Activated naive CD4-positive, alpha-beta T cell treated with anti-CD3 and anti-CD28 coated beads, Interleukin-2, amount 10 ng/mL, durations not matched to agents 7 days and 5 days (primary cell): ENCODE measurements at places on chromosomes 3 and 15.

GRCh38 chr3:9808345-9809037 lies 1.6 kb upstream of the TTLL3 start:
- DNase-seq, result peak; percentile 73

- no peak for DNase-seq
These were observed 21.9 kb upstream of the OTOL1 start for GRCh38 chr3:161474741-161475140.

DNA sequence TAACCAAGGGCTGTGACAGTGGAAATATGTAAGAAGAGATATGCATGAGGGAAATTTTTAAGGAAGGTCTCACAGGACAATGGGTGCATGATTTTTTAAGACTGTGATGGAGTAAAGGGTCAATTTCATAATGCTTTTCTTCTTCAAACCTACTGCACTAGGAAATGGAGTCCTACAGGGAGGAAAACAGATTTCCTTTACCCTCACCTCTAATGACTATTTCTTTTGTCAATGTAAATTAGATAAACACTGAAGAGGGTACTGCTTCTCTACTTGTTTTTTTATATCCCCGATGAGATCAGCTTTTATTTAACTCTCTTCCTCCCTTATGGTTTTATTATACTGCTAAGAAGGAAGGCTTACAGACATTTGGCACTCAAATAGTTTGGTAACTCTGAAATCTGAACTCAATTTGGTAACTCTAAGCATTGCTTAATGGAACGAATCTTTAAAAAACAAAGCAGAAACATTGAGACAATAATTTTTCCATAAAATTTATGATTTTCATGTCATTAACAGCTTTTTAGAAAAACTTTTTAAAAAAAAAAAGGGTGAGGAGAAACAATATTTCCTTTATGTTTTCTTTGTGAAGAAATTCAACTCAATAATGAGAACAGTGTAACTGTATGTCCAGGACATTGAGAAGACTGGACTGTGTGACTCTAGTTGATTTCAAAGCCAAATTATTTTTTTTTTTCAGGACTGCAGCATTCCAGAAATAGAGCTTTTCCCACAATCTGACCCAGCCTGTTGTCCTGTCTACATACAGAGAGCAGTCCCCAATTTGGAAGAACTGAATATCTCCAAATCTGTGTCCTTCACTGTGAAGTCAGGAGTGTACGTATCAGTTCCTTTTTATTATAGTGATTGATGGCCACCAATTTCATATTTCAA lies 64.4 kb downstream of the CRYBG3 start:
- no peak for DNase-seq

- peak; percentile 31 for DNase-seq
These were observed 155.6 kb downstream of the SQOR start for GRCh38 chr15:45790325-45790943.

GRCh38 chr3:58241306-58242044 lies 3.9 kb downstream of the ABHD6 start:
- DNase-seq, result no peak

GRCh38 chr3:11661827-11662226 lies 18.1 kb upstream of the VGLL4 start:
- DNase-seq, result no peak

- no peak for DNase-seq
These were observed 2.5 kb downstream of the UBP1 start for GRCh38 chr3:33437556-33438283.

- no peak for DNase-seq
These were observed 51.7 kb downstream of the SH3GL3 start for GRCh38 chr15:83498801-83499200.

- no peak for DNase-seq
These were observed 1015.9 kb downstream of the OTOL1 start for GRCh38 chr3:162512488-162512887.

GRCh38 chr3:61531528-61531927 lies 29.8 kb upstream of the PTPRG start:
- DNase-seq, result no peak

GRCh38 chr15:40040293-40040635 lies 1.3 kb upstream of the SRP14 start:
- no peak for DNase-seq

GRCh38 chr3:156582532-156583183 lies 27.7 kb upstream of the SSR3 start:
- no peak for DNase-seq

DNA sequence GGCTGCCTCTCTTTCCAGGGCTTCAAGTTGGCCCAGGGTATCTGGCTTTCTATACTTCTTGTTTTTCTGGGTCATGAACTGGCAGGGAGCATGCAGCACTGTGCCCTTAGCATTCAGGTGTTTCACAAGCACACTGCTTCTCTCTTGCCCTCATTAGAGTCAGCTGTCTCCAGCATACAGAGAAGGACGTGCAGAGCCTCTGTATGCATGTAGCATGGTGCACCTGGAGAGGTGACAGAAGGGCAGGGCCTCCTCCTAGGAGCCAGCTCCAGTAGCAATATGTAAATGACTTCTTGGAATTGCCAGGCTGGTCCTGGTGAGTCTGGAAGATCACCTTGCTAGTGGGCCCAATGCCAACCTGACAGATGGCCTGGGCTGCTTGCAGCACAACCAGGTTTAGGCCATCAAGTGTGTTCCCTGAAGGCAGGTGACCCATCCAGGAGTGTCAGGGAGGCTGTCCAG lies 44.8 kb upstream of the ATP2C1 start:
- no peak for DNase-seq

GRCh38 chr3:12601072-12601471 lies 44.2 kb downstream of the MKRN2 start:
- no peak for DNase-seq

- no peak for DNase-seq
These were observed 173.6 kb upstream of the BHLHE40 start for GRCh38 chr3:4805662-4806061.

DNA sequence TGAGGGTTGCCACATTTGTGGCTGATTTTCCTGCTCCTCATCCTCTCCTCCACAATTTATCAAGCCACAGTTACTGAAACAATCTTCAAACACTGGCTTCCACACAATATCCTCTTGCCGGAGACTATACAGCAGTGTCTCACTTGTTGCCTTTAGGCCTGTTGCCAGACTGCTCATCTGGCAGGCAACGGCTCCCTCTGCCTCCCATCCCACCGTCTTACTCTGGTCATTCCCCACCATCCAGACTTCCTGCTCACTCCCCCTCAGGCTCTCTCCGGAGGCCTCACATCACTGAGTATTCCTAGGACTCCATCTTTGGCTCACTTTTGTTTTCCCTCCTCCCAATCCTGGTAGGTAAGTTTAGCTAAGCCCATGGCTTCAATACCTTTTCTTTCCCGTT lies 301.9 kb downstream of the IL20RB start:
- no peak for DNase-seq

GRCh38 chr3:196868297-196868661 lies 559 bp downstream of the SENP5 start:
- DNase-seq, result peak; percentile 40

DNA sequence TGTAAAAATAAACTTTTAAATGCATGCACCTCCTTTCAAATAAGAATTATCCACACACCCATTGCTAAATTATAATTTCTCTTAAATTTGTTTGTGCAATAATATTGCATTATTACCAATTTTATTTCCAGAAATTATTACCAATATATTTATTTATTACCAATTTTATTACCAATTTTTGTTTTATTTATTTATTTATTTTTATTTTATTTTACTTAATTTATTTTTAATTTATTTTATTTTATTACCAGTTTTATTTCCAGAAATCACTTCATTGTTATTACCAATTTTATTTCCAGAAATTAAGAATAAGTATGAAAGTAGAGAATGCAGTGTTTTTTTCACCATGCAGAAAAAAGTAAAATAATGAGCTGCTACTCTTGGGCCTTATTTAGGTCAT lies 525.4 kb downstream of the NAALADL2 start:
- DNase-seq, result no peak

DNA sequence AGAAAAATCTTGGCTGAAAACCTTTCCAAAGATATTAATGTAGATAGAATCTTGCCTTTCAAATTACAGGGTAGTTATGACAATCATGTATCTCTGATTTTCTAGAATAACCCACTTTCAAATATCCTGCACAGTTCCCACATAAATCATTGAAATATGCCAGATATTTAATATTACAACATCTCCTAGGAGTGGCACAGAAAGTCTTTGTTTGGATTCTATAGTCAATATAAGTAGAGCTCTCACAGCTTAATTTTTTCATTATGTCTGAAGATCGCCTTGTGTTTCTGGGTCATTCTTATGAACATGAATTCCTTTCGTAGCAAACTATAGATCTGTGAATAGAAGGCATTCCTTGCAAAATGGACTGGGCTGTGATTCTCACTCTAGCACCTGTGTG lies 5.0 kb downstream of the RARB start:
- no peak for DNase-seq

- no peak for DNase-seq
These were observed 84.9 kb upstream of the NEO1 start for GRCh38 chr15:72967397-72967796.

DNA sequence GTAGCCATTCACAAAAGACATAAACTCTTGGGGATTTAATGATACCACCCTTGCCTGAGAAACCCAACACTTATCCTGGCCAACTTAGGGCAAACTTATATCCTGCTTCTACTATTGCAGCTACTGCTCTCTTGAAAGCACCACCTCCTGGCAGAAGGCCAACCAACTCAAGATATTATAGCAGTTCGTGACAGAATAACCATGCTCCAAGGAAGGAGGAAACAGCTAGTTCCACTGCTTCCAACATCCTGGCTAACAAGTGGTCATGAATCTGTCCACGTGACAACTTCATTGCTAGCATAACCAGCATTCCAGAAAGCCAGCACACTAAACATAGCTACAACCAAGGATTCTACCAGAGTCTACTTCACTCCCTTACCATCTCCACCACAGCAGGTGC lies 1037.5 kb downstream of the TBL1XR1 start:
- no peak for DNase-seq

DNA sequence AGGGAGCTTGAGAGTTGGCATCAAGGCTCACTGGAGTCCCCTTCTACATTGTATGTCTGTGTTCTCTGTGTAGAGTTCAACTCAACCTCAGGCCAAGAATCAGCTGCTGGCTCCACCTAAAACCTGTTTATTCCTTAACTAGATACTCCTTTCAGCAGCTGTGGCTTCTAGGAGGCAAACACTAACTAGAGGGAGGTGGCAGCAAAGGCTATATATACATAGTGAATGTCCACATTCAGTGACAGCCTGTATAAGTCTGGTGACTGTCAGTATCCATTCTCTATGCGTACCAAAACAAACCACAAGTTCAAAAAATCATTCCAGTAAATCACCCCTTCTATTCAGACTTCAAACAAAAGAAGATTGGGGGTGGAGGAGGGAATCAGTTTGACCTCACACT lies 184.3 kb downstream of the CDIN1 start:
- DNase-seq, result no peak

GRCh38 chr15:96672629-96673028 lies 342.1 kb downstream of the NR2F2 start:
- DNase-seq, result no peak

GRCh38 chr3:139634111-139634635 lies 43.6 kb downstream of the NMNAT3 start:
- DNase-seq, result no peak

GRCh38 chr15:38281031-38281430 lies 28.4 kb downstream of the SPRED1 start:
- no peak for DNase-seq

GRCh38 chr3:14516738-14517345 lies 23.3 kb downstream of the GRIP2 start:
- no peak for DNase-seq

DNA sequence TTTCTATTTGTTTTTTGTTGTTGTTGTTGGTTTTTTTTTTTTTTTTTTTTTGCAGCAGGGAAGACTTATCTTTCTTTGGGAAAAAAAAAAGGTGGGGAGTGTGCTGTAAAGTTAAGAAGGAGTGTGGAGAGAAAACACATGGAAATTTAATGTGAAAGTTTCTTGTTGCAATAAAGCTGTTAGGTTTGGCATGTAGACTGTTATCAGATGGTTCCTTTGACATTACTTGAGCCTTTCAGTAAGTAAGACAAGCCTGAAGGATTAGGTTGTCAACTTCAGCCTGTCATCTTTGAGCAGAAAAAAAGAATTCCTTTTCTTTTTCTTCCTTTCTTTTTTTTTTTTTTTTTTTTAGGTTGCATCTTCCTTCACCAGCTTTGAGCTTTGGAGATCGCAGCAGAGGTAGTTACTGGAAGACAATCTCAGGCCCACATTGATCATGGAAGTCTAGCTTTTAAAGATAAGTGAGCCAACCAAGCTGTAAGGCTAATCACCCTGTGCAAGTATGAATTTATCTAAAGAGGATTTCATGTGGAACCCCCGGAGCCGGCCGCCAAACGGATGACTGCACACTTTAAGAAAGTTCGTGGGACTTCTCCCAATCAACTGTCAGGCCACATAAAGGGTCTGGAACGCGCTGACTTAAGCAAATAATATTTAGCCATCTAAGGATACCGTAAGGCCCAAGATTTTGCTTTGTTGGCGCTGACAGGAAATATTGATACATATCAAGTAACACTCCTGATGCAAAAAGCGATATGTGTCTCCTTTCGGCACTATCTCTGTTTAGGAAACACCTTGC lies 1040.1 kb upstream of the NR2F2 start:
- no peak for DNase-seq

- no peak for DNase-seq
These were observed 63.5 kb downstream of the SLC49A4 start for GRCh38 chr3:122858373-122858772.

GRCh38 chr3:78969483-78969882 lies 798.3 kb downstream of the ROBO1 start:
- no peak for DNase-seq

DNA sequence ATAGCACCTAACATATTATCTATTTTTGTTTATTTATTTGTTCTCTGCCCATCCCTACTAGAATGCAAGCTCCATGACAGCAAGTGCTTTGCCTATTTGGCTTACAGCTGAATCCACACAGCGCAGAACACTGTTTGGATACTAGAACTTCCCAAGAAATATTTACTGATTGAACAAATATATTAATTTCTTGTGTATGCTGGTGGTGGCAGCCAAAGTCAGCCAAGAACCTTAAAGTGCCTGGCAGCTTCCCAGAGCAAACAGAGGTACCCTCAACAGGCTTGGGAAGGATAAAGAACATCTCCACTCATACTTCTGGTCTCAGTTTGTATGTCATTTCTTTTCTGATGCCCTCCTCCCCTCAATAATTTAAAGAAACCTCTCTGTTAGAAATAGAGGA lies 111.8 kb upstream of the SLC25A36 start:
- DNase-seq, result no peak

GRCh38 chr15:65285291-65286068 lies 1.2 kb downstream of the PARP16 start:
- DNase-seq, result no peak

DNA sequence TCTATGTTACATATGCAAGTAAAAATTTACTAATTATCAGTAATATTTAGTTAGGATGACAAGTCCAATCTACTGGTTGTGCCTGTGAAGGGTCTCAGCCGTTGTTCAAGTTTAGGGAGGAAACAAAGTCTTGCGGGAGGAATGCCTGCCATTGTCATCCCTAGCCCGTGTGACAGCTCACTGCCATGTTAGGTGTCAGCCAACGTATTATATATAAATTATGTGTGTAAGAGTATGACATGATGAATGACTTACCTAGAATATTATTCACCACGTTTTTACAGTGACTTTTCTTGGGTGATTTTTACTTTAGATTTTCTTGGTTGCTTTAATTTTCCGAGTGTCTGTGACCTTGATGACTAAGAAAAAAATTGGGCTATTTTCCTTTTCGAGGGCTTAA lies 614.4 kb upstream of the MDFIC2 start:
- no peak for DNase-seq
